NCI-H2107 (cell line): ENCODE measurements at places on chromosomes 11 and 22.
A peak's percentile ranks its signal among the peaks of the same experiment; 100 is the strongest.

GRCh38 chr11:107996006-107996776 is 12.5 kb upstream of the CUL5 start:
- no peak for DNase-seq

- peak; percentile 51 for DNase-seq
Observed at GRCh38 chr22:50705219-50705691, 32.6 kb downstream of the SHANK3 start.

- DNase-seq: no peak
Observed at GRCh38 chr22:24591286-24591830, 1.5 kb downstream of the LRRC75B start.

GRCh38 chr11:67409261-67409666 is 5.4 kb downstream of the TBC1D10C start:
- no peak for DNase-seq

DNA sequence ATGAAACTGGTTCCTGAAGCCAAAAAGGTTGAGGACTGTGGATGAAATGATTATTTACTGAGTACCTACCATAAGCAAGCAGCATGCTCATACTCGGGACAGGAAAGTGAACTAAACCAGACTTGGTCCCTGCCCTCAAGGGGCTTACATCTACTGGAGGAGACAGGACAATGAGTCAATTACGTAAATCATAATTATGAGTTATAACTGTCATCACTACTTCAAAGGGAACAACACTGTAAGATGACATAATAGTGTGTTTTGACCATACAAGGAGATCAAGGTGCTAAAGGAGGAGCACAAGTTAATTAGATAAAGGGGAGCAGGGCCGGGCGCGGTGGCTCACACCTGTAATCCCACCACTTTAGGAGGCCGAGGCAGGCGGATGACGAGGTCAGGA is 2.5 kb downstream of the FAM227A start:
- DNase-seq: no peak

GRCh38 chr11:119529936-119530335 is 107.0 kb upstream of the THY1 start:
- DNase-seq: no peak

- DNase-seq: no peak
Observed at GRCh38 chr11:59756845-59757244, 1.7 kb downstream of the STX3 start.

GRCh38 chr11:68905421-68906360 is 2.0 kb downstream of the IGHMBP2 start:
- DNase-seq: no peak

GRCh38 chr11:90491466-90491865 is 268.6 kb upstream of the CHORDC1 start:
- no peak for DNase-seq

DNA sequence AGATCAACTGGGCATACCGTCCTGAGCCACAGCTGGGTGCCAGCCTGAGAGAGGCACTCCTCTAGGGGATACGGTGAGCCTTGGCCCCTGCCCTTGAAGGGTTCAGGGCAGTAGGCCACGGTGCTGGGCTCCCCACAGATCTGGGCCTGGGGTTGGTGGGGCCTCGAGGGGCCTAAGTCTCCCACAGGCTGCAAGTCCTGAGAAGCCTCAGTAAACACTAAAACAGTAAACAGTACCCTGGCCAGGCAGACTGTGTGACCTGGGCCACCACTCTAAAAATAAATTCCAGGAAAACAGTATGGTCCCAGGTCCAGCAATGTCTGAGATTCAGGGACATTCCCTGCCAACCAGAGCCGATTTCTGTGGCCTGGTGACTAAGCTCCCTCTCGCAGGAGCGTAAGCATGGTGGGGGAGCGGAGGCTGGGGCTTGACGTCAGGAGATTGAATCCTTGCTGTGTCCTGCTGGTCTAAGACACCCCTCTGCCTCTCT is 2.3 kb upstream of the RHOD start:
- no peak for DNase-seq

GRCh38 chr11:63530021-63530420 is 6.6 kb upstream of the PLAAT4 start:
- DNase-seq: no peak

DNA sequence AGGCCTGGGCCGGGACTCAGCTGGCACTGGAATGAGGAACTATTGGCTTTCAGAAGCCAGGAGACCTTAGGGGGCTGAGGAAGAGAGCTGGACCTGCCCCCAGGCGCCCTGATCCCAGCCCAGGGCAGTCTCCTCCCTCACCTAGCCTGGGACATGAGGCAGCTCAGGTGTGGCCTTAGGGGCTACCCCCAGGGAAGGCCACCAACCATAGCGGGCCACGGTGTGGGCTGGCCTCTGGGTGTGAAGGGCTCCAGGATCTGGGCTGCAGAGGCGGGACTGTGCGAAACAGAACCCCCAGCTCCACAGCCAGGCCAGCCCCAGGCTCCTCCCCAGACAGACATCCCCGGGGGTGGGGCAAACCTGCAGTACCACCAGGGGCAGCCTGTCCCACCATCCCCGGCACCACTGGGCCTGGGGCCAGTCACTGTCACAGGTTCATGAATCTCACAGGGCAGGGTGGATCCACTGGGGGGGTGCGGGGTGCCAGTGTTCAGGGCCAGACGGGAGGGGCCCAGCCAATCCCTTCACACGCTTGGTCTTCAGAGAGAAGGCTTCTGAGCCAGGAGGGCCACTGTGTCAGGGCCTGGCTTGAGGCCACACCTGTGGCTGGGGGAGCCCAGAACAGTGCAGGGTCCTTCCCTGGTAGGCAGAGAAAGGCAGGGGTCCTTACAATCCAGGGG is 3.5 kb downstream of the PLXNB2 start:
- DNase-seq: no peak

- no peak for DNase-seq
Observed at GRCh38 chr11:86246293-86246675, 1.7 kb downstream of the EED start.

DNA sequence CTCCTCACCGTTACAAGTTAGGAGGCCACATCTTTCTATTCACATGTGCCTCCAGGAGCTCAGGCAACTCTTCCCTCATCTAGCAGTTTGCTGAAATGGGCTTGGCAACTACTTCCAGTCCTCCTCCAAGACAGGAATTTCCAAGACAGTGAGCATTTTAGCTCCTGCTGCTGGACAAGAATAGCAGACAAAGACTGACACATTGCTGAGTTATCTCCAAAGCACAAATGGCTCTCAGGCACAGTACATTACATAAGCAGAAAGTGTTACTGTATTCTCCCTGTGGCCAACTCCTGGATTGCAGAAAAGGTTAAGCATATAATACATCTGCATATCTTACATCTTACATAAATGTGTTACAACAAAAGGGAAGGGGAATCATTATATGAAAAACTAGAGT is 83.2 kb upstream of the POU2AF2 start:
- no peak for DNase-seq

DNA sequence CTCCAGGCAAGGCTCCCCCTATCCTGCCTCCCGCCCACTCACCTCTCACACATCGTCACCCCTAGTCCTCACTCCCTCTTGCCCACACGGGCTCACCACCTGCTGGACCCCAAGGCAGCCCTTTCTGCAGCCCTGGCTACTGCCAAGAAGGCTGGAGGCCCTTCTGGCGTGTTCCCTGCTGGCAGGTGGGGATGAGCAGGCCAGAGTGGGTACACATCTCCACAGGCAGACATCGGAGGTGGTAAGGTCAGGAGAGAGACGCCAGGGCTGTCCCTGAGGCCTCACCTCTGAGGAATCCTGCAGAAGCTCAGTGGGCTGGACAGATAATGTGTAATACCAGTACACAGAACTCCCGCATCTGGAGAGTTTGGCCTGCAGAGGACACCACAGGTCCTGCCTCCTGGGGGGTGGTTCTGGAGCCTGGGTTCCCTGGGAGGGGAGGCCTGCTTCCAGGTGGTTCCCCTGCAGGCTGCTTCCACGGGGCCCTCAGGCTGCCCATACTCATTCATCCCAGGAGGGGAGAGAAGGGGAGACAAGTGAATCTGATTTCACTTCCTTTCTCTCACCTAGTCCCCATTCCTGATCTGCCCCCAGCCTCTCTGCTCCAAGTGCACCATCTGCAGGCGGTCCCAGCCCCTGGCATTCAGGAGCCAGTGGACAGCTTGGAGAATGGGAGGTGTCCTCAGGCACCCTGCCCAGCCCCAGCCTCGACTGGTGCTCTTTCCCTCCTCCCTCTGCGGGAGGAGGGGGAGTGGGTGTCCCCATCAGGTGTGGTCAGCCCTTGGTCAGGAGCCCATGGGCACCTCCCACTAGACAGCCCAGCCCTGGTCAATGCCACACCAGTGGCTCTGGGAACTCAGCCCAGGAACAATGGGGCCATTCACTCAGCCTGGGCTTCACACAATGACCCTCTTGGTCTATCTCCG is 6.1 kb upstream of the CHST1 start:
- no peak for DNase-seq

- peak; percentile 7 for DNase-seq
Observed at GRCh38 chr11:115869780-115870431, 365.7 kb upstream of the CADM1 start.

GRCh38 chr11:35688023-35688422 is 25.4 kb downstream of the TRIM44 start:
- DNase-seq: no peak

- no peak for DNase-seq
Observed at GRCh38 chr11:79390923-79391322, 49.9 kb downstream of the TENM4 start.
